Fibroblast of skin of right quadriceps (primary cell): ENCODE measurements at places on chromosomes 1 and 21.

- no peak for DNase-seq
These were observed 41.0 kb upstream of the ACTRT2 start for GRCh38 chr1:2980073-2980791.

DNA sequence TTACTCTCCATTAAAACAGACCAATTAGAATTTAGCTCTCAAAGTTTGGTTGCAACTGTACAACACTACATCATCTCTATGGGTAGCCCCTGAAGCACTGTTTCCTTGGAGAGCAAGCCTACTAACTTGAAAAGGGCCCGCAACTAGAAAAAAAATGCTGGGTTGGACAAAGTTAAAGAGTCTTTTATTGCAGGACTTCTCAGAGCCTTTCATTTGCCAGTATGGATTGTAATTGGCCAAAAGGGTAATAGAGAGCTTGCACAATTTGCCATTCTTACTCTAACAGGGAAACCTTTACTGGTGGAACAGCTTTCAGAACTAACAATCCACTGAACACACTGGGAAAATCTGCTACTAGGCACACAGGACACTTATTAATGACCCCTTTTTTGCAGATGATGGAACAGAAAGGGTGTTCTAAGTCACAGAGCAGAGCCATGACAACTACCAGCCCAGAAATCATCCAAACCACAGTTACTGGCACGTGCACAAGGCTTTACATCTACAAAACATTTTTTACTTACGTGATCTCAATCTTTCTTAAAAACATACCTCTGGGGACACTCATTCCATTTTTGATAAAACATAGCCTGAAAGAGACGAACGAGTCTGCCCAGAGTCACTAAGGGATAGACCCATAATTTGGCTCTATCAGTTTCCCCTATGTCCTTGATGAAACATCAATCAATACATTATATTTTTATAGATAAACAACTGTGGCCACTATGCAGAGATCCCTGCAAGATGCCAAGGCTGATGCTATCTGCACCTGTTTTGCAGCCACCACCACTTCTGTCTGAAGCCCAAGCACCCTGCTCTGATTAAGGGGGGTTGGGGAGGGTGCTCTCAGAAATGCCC is 176.3 kb upstream of the EDN2 start:
- no peak for DNase-seq

GRCh38 chr1:86713477-86713876 is 9.1 kb downstream of the SH3GLB1 start:
- no peak for DNase-seq

GRCh38 chr1:89698624-89699023 is 65.7 kb downstream of the LRRC8C start:
- no peak for DNase-seq

DNA sequence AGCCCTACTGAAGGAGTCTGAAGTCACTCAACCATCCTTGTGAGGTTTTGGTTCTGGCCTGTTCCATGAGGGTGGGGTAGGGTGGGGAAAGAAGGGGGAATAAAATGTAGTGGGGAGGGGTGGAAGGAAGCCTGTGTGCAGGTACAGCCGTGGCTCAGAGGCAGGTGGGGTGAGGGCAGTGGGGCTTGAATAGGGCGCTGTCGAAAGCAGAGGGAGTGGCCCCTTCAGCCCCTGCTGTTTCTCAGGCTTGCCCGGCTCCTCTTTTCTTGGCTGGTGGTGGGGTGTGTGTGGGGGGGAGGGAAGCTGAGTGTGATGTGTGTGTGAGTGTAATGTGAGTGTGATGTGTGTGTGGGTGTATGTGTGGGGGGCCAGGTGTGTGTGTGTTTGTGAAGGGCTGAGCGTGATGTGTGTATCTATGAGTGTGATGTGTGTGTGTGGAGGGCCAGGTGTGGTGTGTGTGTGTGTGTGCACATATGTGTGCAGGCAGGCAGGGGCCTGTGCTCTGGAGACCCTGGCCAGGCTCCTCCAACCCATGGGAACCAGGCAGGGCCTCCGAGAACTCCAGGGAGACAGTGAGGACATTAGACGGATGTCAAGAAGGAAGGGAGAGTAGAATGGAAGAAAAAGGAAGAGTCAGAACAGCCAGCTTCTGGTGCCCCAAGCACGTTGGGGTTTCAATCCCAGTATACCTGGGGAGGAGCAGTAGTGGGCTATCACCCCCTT is 9.0 kb downstream of the SOX13 start:
- DNase-seq = no peak
